Colonic mucosa (tissue), 4 donors: ENCODE measurements at places on chromosomes 3 and 15.
A peak's percentile ranks its signal among the peaks of the same experiment; 100 is the strongest.

DNA sequence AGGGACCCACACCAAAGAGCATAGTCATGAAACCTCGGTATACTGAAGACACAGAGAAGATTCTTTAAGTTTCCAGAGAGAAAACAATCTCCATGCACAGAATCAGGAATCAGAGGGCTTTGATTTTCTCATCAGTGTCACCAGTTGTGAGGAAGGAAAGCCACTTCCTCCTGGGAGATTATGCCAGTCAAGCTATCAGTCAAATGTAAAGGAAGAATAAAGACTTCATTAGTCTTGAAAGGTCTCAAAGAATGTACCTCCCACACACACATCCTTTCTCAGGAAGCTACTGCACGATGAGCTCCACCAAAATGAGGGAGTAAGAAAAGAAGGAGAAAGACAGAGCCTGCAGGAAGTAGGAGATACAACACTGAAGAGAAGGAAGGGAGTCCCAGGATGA is 486.3 kb downstream of the SHQ1 start:
- no peak for DNase-seq

DNA sequence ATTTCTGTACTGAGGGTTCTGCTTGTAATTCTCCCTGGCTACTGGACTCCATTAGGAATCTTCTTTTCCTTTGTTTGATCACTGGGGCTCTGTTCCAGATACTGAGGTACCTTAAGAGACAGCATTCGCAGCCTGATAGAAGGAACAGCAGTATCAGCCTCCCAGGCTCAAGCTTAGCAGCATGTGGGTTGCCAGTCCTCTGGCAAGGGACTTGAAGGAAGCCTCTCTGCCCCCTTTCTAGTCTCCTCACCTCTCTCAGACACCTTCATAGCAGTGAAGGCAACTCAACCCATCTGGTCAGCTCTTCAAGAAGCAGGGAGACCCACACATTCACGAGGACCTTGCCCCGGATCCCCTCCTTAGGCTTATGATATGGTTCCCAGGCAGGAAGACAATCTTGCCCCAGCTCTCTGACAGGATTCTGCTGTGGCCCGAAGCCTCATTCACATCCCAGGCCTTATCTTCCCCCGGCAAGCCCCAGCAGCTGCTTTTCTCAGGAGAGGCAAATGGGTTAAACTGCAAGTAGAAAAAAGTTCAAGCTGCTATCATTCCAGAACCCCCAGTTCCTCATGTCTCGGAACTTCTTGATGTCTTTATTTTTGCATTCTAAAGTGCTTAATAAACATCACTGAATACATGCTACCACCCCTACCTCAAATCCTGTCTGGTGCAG is 153.1 kb downstream of the LIPC start:
- no peak for DNase-seq

DNA sequence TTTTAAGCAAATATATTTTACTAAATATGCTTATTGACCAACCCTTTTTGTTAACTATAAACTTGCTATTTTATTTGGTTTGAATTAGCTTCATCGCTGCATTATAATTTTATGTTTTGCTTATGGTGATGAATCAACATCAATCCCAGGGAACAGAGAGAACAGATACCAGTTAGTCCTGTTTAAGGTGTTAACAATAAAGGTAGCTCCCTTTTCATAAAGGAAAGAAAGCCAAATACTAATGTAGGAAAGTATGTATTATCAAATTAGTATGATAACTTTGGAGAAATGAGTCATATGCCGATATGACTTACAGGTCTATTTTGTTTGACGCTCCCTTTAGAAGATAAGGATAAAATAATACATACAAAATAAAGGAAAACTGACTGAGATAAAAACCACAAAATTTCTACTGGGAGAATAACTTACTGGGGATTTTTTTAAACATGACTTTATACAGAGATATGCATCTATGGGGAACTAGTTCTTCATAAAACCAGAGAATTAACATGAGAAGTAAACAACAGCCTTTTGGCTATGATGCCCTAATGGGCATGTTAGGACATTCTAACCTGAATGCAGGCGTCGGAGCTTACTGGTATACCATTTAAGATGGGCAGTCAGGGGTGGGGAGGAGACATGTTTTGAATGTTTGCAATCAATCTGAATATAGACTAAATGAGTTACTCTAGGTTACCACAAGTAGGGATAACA is 4.5 kb downstream of the OR5K2 start:
- no peak for DNase-seq

GRCh38 chr3:59538753-59539432 is 489.1 kb upstream of the CFAP20DC start:
- DNase-seq = no peak

DNA sequence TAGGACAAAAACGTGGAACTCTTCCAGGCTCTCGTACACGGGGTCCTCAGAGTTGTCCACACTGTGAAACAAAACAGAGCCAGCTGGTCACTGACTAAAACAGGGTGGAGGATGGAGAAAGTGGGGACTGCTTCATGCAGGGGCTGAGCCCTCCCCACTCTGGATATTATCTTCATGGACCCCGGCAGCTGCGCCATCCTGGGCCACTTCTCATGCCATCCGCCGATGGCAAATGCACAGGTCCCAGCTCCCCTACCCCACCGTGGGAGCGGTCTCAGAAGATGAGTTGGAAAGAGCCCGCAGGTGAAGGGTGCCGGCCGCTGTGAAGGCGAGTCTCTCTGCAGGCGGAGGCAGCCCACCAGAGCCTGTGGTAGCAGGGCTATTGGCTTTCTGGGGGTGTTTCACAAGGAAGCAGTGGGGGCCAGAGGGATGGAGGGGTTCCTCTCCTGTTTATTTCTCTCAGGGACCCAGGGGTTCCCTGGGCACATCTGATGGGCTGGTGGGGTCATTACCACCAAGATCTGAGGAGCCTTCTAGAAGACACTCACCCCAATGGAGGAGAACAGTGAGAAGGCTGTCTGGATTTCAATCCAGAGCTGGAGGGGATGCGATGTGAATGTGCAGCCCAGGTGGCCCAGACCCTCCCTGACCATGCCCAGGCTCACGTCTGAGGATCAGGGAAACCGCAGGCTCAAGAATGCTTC is 177.3 kb downstream of the KLF13 start:
- DNase-seq = peak; percentile 10

GRCh38 chr3:106877627-106878026 is 499.6 kb upstream of the CCDC54 start:
- DNase-seq = no peak

- DNase-seq = no peak
Measured at GRCh38 chr3:43726521-43726920, 35.8 kb downstream of the ABHD5 start.

GRCh38 chr3:171225165-171225564 is 198.6 kb upstream of the SLC2A2 start:
- no peak for DNase-seq

DNA sequence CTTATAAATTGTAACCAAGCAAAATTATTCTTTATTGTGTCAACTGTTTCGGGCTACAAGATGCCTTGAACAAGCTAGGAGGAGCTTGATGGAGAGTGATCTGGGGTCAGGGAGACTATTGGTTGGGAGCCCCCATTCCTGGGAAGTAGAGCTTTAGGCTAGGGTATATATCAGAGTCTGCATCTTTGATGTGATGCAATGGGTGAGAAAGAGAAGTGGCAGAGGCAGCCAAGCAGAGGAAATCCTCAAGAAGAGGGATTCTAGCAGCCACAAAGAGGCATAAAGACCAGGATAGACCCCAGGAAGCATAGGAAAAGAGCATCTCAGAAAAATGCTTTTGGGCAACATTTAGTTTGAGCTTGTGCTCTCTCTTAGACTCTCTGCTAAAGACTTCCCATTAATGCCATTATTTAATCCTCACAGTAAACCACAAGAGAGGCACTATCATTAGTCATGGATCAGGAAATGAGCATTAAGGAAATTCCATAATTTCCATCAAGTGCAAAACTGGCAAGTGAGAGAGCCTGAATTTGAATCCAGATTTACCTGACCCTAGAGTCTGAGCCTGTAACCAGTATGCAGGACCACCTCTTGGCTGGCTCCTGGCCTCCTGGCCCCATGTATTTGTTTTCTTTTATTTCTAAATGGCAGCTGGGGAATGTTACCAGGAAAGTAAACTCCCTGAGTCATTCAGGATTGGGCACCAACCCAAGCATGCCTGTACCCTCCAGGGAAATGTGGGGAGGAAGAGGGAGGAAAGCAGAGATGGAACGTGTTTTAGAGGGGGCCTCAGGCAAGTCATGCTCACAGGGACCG is 118.7 kb downstream of the RPL22L1 start:
- peak; percentile 40 for DNase-seq

- DNase-seq = no peak
Measured at GRCh38 chr3:24498796-24499195, 4.1 kb upstream of the THRB start.

DNA sequence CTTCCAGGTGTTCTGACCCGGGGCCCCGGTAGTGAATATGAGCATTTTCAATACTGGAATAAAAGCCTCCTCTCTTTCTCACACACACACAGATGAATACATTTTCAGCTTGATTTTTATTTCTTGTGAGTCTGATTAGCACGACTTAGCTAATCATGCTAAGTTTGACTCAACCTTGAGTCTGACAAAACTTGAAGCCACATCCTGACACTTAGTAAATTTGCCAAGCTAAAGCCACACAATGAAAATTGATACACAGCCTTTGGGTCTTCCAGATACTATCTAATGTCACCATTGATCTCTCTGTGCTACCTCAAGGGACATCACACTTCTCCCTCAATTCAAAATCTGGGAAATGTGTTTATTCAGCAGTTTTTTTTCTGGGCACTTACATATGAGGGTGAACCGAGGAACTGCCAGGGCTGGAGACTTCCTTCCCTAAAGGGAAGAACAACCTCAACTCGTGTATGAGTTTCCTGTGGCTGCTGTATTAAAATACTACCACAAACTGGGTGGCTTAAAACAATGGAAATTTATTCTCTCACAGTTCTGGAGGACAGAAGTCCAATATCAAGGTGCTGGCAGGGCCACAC is 18.6 kb downstream of the TMEM266 start:
- DNase-seq = no peak

DNA sequence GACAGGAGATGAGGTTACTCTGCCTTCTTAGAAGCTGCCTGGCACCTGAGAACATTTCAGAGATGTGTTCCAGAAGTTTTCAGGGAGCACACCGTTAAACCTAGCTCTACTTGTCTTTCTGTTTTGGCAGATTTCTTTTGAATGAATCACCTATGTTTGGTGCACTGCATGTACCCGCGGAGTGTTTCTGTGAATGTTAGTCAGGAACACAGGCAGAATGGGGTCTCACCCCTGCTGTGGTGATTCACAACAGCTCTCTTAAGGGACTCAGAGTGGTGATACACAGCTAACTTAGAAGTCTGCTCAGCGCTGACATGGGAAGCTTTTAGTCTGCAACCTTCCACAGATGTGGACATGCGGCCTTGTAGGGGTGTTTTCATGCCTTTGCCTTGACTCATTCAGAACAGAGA is 24.0 kb downstream of the TSEN2 start:
- no peak for DNase-seq

- no peak for DNase-seq
Measured at GRCh38 chr3:55894605-55895004, 407.5 kb upstream of the WNT5A start.

GRCh38 chr15:101042320-101042719 is 123.2 kb downstream of the LRRK1 start:
- peak; percentile 6 for DNase-seq

- peak; percentile 27 for DNase-seq
Measured at GRCh38 chr3:138673641-138674530, 65.3 kb downstream of the FAIM start.

- DNase-seq = no peak
Measured at GRCh38 chr3:146969356-146969755, 364.2 kb upstream of the PLSCR5 start.

DNA sequence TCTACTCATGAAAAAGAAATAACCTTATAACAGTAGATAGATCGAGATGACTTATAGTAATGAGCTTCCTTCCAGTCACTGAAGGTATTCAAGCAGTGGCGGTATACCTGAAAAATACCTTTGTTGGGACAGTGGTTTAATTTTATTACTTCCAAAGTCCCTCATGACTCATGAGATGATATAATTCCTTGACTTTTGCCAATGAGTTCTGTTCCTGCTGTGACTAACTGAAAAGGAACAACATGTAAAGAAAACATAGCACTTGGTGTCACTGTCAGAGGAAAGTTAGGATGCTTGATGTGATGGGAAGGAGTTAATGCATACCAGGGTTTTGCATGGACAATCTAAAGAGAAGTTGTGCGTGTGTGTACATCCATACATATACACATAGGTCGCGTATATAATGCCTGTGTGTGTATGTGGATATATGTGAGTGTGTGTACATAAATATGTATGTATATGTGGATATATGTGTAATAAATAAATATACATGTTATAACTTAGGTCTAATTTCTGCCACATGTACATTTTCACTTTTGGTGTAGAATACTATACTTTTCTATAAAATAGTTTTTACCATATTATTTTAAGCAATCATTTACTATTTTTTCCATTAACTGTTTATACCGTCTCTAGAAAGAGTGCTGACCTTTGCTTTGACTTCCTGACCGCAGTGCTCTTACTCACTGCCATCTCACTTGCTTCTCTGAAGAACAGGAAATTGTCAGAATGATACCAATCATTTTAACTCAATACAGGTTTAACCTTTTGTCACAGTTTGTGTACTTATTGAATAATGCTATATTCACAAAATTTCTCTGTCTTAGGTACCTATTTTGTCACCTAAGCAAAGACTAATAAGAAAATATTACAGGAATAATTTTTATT is 12.6 kb upstream of the PAK2 start:
- no peak for DNase-seq

- no peak for DNase-seq
Measured at GRCh38 chr3:38318766-38319671, 27.6 kb upstream of the XYLB start.

DNA sequence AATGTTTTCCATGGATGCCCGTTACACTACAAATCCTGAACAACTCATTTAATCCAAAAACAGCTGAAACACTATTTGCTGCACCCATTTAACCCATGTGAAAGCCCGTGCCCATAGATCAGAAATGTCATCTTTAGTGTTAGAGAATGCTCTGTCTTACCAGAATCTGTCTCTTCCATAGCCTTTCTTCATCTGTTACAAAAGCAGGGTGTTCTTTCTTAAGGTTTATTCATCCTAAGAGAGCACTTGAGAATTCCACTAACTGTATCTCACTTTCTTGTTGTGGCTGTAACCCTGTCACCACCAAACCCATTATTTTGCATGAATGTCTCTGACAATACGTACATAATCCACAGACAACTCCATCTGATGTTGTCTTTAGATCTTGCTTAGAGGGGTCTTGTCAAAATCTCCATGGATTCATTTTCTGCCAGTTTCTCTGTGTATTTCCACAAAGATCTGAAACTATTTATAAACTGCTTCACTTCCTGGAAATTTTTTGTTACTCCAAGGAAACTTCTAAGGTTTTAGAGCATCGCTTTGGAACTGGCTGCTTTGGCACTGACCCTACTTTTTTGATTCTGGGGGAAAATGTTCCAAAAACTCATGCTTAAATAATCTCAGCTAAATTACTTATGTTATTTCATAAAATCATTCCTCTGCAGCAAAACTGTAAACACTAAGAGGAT is 167.8 kb upstream of the CCDC54 start:
- no peak for DNase-seq

- no peak for DNase-seq
Measured at GRCh38 chr3:6518709-6519345, 342.1 kb upstream of the GRM7 start.
